ENCODE measurements at places on chromosomes 5 and 9. TPM values are rescaled to one million over a fixed set of nuclear protein-coding genes. Genes with fewer than 3 reads are reported as not detected.

DNA sequence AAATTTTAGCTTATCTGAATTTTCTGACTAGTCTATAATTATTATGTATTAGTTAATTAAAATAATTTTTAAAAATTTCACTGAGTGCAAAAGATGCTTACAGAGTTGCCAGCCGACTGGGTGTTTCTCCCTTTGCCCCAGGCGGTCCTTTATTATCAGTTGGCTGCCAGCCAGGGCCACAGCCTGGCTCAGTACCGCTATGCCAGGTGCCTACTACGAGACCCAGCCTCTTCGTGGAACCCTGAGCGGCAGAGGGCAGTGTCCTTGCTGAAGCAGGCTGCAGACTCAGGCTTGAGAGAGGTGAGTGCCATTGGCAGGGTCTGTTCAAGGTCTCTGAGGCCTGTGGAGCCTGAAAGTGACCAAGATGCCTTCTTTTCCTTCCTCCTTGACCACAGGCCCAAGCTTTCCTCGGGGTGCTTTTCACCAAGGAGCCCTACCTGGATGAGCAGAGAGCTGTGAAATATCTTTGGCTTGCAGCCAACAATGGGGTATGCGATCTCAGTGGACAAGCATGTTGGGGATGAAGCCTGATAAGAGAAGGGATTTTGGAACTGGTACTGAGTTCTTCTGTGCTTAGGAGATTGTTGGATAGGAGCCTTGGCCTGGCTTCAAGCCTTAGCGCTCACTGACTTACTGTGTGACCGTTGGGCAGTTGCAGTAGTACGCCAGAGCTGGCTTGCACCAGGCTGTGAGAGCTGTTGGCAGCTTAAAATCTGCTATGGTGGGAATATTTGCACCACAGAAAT, 10.6 kb downstream of the DELE1 start:
- no peak for DNase-seq
- no peak overlapping the region for H3K27ac ChIP-seq
- H3K4me3 ChIP-seq, result no peak overlapping the region

NR2F1-AS1 gene
- total RNA-seq, result 20.0 TPM

- H3K4me3 ChIP-seq, result no peak overlapping the region
- H3K4me1 ChIP-seq, result peaks cover 4% of the 10 kb centered on the region
- H3K36me3 ChIP-seq, result no peaks in the 10 kb centered on the region
These were observed 421.9 kb downstream of the CDH10 start for GRCh38 chr5:24222876-24223275.

GRCh38 chr9:103152473-103152872, 157.3 kb downstream of the CYLC2 start:
- H3K4me1 ChIP-seq, result no peaks in the 10 kb centered on the region
- DNase-seq, result no peak
- no peaks in the 10 kb centered on the region for H3K36me3 ChIP-seq
- H3K27ac ChIP-seq, result no peak overlapping the region
- H3K4me3 ChIP-seq, result no peak overlapping the region

ZNF879 gene
- total RNA-seq, result 2.9 TPM

SV2C gene
- total RNA-seq, result not detected
